SK-MEL-5 (cell line): ENCODE measurements at places on chromosomes 11 and 22. TPM values are rescaled to one million over a fixed set of nuclear protein-coding genes. Genes with fewer than 3 reads are reported as not detected.

The TMEM191C gene
- total RNA-seq: 0.27 and 1.3 TPM in 2 replicates

GRCh38 chr11:114400216-114400914 is at the start of the genes C11orf71 and RBM7:
C11orf71 (minus strand) TSS chr11:114400511; CDS start chr11:114400331, 180 bp downstream.
RBM7 (plus strand) TSS chr11:114400666; CDS start chr11:114400672, 6 bp downstream.
- peak; percentile 96 for DNase-seq

GRCh38 chr11:33391893-33392251 is 134.7 kb downstream of the HIPK3 start:
- no peak for DNase-seq

DNA sequence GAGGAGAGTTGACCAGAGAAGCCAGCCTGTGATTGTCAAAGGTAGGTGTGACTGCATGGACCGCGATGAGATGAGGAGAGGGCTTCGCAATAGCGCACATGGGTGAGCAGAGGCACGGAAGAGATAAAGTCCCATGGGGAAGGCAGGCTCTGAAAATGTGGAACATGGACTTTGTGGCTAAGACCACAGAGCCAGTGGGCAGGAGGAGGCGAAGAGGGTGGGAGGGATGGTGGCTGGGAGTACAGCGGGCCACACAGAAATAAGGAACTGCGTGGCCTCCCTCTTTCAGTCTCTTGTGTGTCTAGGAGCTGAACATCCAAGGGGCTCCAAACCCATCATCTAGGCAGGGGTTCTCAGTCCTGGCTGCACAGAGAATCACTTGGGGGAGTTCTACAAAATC is 98.6 kb downstream of the TENM4 start:
- no peak for DNase-seq

- peak; percentile 71 for DNase-seq
These were observed 86.3 kb downstream of the CCDC83 start for GRCh38 chr11:85941380-85941973.

- DNase-seq: no peak
These were observed 601.0 kb upstream of the RAG2 start for GRCh38 chr11:37199082-37199481.
